ENCODE measurements at places on chromosomes 16 and 17.

- peak overlapping the region; percentile 94 for H3K27ac ChIP-seq
- peaks cover 34% of the 10 kb centered on the region for H3K4me1 ChIP-seq
- H3K27me3 ChIP-seq: no peaks in the 10 kb centered on the region
- H3K36me3 ChIP-seq: no peaks in the 10 kb centered on the region
Measured at GRCh38 chr16:397736-398332, 835 bp downstream of the NME4 start.

- no peaks in the 10 kb centered on the region for H3K27me3 ChIP-seq
- H3K36me3 ChIP-seq: no peaks in the 10 kb centered on the region
- H3K4me3 ChIP-seq: no peak overlapping the region
- no peaks in the 10 kb centered on the region for H3K4me1 ChIP-seq
- DNase-seq: no peak
- no peak overlapping the region for H3K27ac ChIP-seq
Measured at GRCh38 chr17:72182371-72182873, 61.6 kb downstream of the SOX9 start.

- no peaks in the 10 kb centered on the region for H3K4me1 ChIP-seq
- no peak overlapping the region for H3K4me3 ChIP-seq
- H3K27ac ChIP-seq: no peak overlapping the region
- no peak for DNase-seq
Measured at GRCh38 chr17:14918540-14918939, 346.6 kb downstream of the PMP22 start.

- no peaks in the 10 kb centered on the region for H3K27me3 ChIP-seq
- no peak overlapping the region for H3K4me3 ChIP-seq
- H3K27ac ChIP-seq: no peak overlapping the region
- no peaks in the 10 kb centered on the region for H3K36me3 ChIP-seq
- no peak for DNase-seq
Measured at GRCh38 chr17:7832431-7832830, 1.6 kb upstream of the KDM6B start.
